Nephron progenitor cell (in vitro differentiated cells): ENCODE measurements at places on chromosomes 4 and X.
A peak's percentile ranks its signal among the peaks of the same experiment; 100 is the strongest.

DNA sequence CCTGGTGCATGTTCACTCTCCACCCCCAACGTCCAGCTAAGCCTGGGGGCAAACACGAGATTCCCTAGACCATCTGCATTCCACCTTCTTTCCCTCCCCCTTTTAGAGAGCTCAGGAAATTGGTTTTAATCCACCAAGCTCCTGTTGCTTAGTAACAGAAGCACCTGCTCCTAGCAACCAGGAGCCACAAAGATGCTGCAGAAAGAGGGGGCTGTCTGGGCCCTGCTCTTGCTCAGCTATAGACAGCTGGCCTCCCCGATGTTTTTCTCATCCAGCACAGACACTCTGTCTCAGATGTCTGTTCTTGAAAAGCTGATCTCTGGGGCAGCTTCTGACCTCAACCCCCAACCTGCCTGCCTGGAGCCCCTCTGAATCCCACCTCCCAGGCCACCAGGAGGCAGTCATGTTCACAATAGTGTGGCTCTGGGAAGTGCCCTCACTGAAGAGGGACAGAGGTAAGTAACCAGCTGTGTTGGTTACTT, 71.5 kb downstream of the SLC16A2 start:
- DNase-seq = peak; percentile 10

GRCh38 chr4:77044461-77045150, 31.2 kb downstream of the CCNI start:
- no peak for DNase-seq

DNA sequence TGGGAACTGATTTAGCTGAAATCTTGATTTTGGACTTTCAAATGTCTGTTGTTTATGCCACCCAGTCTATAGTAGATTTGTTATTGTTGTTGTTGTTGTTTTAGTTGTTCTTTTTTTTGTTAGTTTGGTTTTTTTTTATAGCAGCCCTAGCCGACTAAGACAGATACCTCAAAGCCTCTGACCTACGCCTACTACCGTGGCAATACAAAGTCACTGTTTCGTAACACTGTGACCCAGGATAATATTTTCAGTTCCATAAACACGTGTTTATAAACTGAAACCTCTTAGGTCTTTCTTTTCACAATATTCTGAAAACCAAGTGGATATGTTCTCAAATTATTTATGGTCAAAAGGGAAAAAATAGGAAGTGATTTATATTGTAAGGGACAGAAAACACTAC, 32.8 kb downstream of the VCX2 start:
- DNase-seq = no peak

- no peak for DNase-seq
Observed at GRCh38 chr4:34289962-34290361, 1954.4 kb downstream of the ARAP2 start.

- DNase-seq = no peak
Observed at GRCh38 chrX:24150898-24151297, 1.4 kb downstream of the ZFX start.

- no peak for DNase-seq
Observed at GRCh38 chrX:51395810-51396728, 63.4 kb downstream of the NUDT10 start.

- no peak for DNase-seq
Observed at GRCh38 chr4:125951261-125951887, 636.6 kb downstream of the FAT4 start.

GRCh38 chr4:137649711-137650450, 117.6 kb upstream of the PCDH18 start:
- no peak for DNase-seq

DNA sequence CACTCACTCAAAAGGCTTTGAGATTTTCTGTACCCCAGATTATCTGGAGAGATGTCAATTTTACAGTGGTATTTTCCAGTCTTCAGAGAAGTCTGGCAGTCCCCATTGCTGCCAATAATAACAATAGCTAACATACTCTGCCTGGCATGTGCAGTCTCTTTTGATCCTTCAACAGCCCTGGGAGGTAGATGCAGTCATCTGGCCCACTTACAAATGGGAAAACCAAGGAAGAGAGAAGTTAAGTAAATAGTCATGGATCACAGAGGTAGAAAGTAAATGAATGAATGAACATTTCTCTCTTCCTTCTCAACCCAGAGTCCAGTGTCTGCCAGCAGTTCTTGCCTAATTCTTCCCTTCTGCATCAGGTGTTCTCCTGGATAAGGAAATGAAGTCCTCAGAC, 113.0 kb upstream of the EDNRA start:
- no peak for DNase-seq

DNA sequence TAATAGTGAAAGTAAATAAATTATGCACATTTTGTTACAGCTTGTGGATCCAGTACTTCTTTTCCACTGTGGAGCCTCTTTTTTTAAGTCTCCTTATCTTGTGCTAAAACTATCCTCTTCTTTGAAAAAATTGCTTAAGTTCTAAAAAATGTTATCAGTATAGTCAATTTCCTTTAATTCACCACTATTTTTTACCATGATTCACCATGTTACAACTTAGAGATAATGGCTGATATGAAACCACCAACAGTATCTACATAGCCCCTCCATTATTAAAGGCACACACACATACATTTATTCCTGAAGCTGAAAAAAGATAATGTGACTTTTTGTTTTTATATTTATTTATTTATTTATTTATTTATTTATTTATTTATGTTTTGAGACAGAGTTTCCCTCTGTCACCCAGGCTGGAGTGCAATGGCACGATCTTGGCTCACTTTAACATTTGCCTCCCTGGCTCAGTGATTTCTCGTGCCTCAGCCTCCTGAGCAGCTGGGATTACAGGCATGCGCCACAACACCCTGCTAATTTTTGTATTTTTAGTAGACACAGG, 243.2 kb downstream of the SPOCK3 start:
- DNase-seq = no peak

DNA sequence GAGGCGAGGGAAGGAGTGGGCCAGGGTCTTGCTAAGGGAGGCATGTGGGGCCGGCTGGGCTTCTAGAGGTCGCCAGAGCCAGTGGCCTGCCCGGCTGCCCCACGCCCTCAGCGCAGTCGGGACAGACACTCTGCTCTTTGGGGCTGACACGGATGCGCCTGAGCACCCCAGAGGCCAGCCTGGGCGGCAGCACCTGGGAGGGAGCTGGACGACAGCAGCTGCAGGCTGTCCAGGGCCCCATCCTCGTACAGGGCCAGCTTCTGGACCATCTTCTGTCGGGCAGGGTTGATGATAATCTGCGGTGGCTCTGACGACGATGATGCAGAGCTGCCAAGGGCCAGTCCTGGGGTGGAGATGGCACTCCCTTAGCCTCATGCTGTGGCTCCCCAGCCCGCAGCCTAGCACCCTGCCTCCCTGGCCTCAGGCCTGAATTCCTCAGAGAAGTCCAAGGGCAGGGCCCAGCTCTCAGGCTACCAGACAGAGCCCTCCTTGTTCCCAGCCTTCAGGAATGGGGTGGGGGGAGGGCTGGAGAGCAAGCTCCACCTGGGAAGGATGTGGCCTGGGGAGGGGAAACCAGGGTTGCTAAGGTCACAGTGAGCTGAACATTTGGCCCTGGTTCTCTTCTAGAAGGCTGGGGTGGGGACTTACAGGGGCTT, 7.2 kb downstream of the IRAK1 start:
- DNase-seq = no peak

DNA sequence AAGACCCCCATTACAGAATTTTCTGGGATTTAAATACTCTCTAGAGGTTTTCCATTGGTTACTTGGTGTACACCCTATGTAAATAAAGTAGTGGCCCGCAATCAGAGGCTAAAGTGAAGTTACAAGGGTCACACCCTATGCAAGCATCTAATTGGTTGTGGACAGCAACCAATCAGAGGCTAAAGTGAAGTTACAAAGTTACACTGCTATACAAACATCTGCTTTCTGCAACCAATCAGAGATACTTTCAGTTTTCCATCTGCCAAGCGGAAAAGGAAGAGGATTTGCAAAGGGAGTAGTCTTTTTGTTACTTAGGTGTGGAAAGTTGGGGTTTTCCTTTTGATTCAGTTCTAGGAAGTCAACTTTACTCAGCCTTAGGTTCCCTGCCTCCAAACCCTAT, 2.0 kb upstream of the ATRX start:
- no peak for DNase-seq

GRCh38 chr4:132530861-132531260, 618.2 kb upstream of the PCDH10 start:
- DNase-seq = no peak

DNA sequence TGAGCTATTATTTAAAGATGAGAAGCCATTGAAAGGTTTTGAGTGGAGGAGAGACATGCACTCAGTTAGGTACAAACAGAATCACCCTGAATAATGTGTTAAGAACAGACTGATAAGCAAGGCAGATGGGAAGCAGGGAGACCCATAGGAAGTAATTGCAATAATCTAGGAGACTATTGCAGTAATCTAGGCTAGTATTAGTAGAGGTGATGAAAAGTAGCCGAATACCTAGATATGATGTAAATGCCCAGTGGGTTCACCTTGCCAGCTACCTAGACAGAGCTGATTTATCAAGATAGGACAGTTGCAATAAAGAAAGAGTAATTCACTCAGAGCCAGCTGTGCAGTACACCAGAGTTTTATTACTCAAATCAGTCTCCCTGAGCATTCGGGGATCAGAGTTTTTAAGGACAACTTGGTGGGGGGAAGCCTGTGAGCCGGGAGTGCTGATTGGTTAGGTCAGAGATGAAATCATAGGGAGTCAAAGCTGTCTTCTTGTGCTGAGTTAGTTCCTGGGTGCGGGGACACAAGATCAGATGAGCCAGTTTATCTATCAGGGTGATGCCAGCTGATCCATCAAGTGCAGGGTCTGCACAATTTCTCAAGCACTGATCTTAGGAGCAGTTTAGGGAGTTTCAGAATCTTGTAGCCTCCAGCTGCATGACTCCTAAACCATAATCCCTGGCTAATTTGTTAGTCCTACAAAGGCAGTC, 427.5 kb downstream of the RPA4 start:
- no peak for DNase-seq

DNA sequence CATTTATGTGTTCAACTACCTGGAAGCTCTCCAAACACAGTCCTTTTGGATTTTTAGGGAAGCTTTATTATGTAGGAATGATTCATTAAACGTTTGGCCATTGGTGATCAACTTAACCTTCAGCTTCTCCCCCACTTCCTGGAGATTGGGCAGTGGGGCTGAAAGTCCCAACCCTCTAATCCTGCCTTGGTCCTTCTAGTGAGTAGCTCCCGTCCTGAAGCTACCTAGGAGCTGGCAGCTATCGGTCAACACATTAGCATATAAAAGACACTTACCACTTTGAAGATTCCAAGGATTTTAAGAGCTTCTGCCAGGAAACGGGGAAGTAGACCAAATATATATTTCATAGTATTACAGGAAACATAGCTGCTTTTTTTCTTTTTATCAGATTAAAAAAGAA, 69.7 kb downstream of the MCUB start:
- DNase-seq = no peak

GRCh38 chrX:12452268-12452667, 314.0 kb downstream of the FRMPD4 start:
- no peak for DNase-seq

GRCh38 chrX:18471296-18471695, 45.9 kb downstream of the CDKL5 start:
- DNase-seq = no peak

GRCh38 chr4:68359508-68359907, 9.6 kb upstream of the YTHDC1 start:
- DNase-seq = no peak

- DNase-seq = no peak
Observed at GRCh38 chr4:17273047-17273446, 238.8 kb downstream of the QDPR start.

GRCh38 chr4:30656828-30657227, 63.3 kb upstream of the PCDH7 start:
- no peak for DNase-seq

GRCh38 chr4:113641025-113641431, 120.5 kb downstream of the CAMK2D start:
- no peak for DNase-seq

GRCh38 chrX:10358958-10359357, 202.2 kb downstream of the CLCN4 start:
- DNase-seq = no peak

DNA sequence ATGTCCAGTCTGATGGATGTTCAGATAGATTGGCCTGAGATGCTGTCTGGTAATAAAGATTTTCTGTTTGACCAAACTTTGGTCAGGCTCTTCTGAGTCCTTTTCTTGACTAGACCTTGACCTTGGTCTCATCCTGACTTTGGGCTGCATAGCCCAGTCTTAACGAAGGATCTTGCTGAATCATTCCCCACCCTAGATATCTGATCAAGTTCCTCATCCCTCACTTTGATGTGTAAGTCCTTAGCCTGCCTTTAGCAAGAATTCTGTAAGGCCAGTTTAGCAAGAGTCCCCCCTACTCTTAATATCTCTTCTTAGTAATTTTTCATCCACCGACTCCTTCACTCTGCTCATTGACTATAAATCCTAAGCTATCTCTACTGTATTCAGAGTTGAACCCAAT, 244.4 kb upstream of the JADE1 start:
- DNase-seq = no peak

DNA sequence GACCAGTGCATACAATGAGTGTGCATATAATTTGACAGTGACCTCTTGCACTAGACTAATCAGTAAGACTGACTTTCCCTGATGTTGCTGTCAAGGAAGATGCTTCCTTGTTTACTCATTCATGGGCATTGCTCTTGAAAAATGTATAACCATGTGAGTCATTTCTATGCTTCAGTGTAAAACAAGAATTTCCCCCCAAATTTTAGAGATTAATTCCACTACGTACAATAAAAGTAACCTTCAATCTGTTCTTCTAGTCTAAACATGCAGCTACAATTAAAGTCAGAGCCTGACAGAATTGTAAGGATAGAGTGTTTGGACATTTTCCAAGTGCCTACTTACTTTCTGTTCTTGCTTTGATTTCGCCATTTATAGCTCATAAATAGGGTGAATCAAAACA, 935.7 kb downstream of the RAPGEF2 start:
- no peak for DNase-seq

- DNase-seq = no peak
Observed at GRCh38 chr4:32519060-32519459, 1798.9 kb downstream of the PCDH7 start.

GRCh38 chrX:135632353-135632752, 81.1 kb upstream of the CT45A1 start:
- DNase-seq = no peak

DNA sequence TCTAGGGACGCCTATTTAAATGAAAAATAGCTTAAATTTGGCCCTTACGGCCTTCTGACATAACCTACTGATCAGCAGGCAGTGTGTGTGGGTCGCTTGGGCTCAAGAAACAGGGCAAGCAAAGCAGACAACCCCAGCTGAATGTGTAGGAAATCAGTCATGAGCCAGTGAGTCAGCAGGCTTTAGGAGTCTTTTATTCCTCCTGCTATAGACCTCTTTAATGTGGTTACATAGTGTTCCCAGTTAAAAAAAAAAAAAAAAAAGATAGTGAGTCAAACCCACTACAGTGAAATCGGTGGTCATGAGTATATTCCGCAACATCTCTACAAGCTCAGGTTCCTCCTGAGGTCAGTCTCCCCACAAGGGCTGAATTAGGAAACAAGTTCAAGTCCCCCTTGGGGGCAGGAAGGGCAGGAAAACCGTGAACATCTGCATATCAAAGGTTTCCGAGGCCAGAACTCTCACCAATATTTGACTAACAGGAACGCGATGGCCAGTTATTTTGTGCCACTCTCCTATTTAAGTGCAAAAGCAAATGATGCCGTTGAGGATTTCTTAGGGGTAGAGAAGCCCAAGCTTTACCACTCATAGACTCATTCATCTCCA, 32.7 kb downstream of the ACSL1 start:
- DNase-seq = no peak
